PC-9 (cell line): ENCODE measurements at places on chromosomes 1 and 21.

DNA sequence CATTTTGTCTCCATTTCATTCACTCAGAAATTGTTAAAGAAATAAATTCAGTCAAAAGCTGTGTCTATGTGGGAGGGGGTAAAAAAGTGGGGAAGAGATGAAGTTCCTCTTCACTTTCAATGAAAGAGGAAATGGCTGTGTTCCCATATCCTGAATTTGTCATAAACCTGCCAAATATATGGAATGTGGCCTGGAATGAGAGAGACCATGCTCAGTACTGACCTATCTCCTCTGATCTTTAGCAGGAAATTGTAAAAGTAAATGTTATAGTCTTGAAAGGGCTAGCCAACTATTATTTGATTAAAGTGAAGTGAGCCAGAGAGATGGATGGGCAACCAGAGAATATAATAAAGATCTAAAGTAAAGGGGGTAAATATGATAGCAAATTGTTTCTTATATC, 130.3 kb upstream of the C21orf91 start:
- H3K27me3 ChIP-seq: no peaks in the 10 kb centered on the region
- H3K36me3 ChIP-seq: no peaks in the 10 kb centered on the region
- no peaks in the 10 kb centered on the region for H3K4me1 ChIP-seq
- no peak for DNase-seq

- no peaks in the 10 kb centered on the region for H3K4me1 ChIP-seq
- H3K27ac ChIP-seq: no peak overlapping the region
- DNase-seq: no peak
- no peak overlapping the region for H3K4me3 ChIP-seq
These were observed 258.4 kb upstream of the HOOK1 start for GRCh38 chr1:59556398-59556797.

DNA sequence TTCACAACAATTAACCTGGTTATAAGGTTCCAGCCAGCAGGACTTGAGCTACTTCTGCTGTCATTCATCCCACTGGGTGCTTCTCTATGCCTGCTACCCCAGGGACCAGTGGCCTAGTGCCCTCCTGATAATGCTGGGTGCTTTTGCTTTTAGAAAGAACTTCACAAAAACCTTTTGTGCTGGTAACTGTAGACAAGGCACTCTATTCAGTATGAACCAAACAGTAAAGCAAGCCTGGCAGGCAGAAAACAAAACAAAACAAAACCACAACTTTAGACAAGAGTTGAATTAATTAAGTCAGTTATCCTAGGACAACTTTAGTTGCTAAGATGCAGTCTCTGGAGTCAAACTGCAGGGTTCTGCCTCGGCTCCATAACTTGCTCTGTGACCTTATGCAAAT, 61.9 kb upstream of the ADGRL2 start:
- H3K27me3 ChIP-seq: no peaks in the 10 kb centered on the region
- no peaks in the 10 kb centered on the region for H3K36me3 ChIP-seq
- H3K4me1 ChIP-seq: no peaks in the 10 kb centered on the region
- DNase-seq: no peak
- no peak overlapping the region for H3K27ac ChIP-seq
- H3K4me3 ChIP-seq: no peak overlapping the region

- no peaks in the 10 kb centered on the region for H3K36me3 ChIP-seq
These were observed 65.8 kb upstream of the DIP2A start for GRCh38 chr21:46392921-46393320.

- H3K36me3 ChIP-seq: no peaks in the 10 kb centered on the region
- no peak overlapping the region for H3K4me3 ChIP-seq
- no peaks in the 10 kb centered on the region for H3K4me1 ChIP-seq
- no peak overlapping the region for H3K27ac ChIP-seq
- H3K27me3 ChIP-seq: no peaks in the 10 kb centered on the region
These were observed 28.5 kb downstream of the DENND2C start for GRCh38 chr1:114641377-114641776.

GRCh38 chr1:58931756-58932155, 147.9 kb upstream of the JUN start:
- peaks cover 88% of the 10 kb centered on the region for H3K4me1 ChIP-seq
- no peak overlapping the region for H3K4me3 ChIP-seq
- no peaks in the 10 kb centered on the region for H3K36me3 ChIP-seq
- H3K27me3 ChIP-seq: no peaks in the 10 kb centered on the region

DNA sequence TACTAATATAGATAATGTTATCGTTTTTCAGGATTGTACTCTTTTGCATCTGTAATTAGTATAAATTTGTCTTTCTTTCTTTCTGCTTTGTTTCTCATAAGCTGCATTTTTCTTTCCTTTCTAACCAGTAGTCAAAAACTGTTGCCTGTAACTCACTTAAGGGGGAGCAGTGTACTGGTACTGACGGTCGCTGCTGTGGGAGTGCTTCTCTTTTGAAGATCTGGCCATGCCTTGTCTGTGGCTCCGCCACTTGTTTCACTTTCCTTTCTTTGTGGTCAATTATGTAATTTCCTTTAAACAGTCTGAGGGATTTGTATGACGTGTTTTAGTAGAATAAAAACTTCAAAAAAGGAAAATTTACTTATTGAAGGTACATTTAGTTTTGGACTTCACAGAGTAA, 37.0 kb downstream of the MIA3 start:
- H3K4me1 ChIP-seq: no peaks in the 10 kb centered on the region
- DNase-seq: no peak
- H3K4me3 ChIP-seq: no peak overlapping the region
- no peak overlapping the region for H3K27ac ChIP-seq

GRCh38 chr1:37919277-37919676, 27.6 kb downstream of the INPP5B start:
- H3K4me1 ChIP-seq: no peaks in the 10 kb centered on the region
- H3K36me3 ChIP-seq: no peaks in the 10 kb centered on the region
- no peak for DNase-seq

DNA sequence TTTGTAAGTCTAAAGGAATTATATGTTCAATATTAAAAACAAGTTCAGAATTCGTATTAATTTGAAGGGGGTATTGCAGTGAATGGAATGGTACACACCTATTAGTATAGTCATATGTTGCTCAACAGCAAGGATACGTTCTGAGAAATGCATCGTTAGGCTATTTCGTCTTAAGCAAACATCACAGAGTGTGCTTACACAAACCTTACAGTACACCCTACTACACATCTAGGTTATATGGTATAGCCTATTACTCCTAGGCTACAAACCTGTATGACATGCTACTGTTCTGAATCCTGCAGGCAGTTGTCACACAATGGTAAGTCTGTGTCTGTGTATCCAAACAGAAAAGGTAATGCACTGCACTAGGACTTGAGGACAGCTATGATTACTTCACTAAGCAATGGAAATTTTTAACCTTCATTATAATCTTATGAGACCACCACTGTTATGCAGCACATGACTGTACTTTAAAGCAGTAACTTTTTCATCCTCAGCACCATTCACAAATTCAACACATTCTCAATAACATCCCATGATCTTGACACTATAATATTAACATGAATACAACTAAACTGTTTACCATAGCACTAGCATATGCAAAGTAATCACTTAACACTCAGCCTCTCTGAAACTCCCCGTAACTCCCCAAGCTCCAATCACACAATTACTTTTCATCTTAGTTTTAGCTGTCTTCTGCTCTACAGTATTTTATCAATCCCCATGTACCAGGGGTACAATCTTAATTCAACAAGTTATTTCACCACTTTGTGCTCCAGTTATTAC, 14.4 kb upstream of the PSMG1 start:
- peaks cover 16% of the 10 kb centered on the region for H3K36me3 ChIP-seq
- H3K4me1 ChIP-seq: no peaks in the 10 kb centered on the region
- no peak overlapping the region for H3K4me3 ChIP-seq
- no peaks in the 10 kb centered on the region for H3K27me3 ChIP-seq

DNA sequence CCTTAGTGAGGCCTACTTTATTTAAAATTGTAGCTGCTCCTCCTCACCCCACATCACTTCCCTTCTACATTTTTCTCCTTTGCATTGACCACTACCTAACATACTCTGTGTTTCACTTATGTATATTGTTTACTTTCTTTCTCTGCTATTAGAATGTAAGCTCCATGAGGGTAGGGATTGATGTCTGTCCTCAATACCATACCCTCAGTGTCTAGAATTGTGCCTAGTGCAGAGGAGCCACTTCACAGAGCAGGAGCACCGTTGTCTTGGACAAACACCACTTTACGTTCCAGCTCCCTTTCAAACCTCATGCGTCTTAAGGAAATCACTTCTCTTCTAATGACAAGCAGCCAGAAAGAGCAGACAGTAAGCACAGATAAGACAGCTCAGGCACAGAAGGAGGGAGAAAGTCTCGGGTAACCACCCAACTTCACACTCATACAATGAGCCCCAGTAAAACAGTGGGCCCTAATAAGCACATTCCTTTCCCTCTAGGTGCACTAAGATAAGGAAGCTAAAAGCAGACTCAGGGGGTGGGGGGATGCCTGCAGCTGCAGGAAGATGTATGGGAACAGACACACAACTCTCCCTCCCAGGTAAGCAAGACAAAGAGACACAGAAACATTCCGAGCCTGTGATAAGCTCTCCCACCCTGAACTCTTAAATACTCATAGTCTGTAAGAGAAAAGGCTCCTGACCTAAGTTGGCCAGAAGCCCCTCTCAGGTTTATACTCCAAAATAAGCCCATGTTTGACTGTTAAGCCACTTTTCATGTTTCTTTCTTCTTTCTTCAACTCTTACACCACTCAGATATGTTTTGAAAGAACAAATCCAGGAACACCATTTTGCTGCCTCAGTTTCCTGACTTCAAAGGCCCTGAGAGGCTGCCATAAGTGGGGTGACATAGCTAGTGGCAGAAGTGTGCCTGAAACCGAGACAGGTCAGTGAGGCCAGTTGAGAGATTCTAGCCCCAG, 7.1 kb upstream of the PLEKHM2 start:
- H3K27ac ChIP-seq: no peak overlapping the region
- DNase-seq: no peak
- H3K4me1 ChIP-seq: peaks cover 34% of the 10 kb centered on the region
- no peak overlapping the region for H3K4me3 ChIP-seq
- no peaks in the 10 kb centered on the region for H3K36me3 ChIP-seq

DNA sequence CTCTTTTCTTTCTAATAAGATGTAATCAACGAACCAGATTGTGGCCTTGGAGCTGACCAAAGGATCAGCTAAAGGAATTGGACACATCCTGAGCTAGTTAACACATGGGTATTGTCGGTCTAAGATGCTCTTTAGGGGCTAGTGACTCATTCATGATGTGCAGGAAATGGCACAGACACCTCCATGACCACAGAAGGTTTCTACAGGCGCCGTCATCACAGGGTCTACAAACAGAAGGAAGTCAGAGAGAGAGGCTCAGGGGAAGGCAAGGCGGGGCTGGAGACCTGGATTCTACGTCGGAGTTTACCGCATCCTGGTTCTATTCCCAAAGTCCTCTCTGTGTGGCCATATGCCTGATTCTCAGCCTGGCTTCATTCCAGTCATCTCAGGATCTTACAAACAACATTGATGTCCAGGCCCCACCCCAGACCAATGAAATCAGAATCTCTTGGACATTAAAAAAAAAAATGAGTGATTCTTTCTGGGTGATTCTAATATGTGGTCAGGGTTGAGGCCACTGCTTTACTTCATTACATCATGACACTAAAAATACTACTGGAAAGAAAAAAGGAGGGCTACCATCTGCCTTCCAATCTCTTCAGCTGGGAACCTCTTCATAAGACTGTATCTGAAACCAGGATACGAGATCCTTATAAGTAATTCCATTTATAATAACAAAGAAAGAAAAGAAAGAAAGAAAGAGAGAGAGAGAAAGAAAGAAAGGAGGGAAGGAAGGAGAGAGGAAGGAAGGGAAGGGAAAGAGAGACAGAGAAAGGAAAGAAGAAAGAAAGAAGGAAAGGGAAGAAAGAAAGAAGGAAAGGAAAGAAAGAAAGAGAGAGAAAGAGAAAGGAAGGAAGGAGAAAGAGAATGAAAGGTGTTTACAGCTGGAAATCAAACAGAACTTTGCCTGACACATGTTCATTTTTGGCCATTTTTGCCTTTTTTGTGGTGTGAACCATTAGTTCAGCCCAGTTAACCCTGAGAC, 11.6 kb upstream of the KCNJ15 start:
- no peak for DNase-seq
- H3K36me3 ChIP-seq: no peaks in the 10 kb centered on the region
- H3K4me3 ChIP-seq: no peak overlapping the region
- no peaks in the 10 kb centered on the region for H3K4me1 ChIP-seq

DNA sequence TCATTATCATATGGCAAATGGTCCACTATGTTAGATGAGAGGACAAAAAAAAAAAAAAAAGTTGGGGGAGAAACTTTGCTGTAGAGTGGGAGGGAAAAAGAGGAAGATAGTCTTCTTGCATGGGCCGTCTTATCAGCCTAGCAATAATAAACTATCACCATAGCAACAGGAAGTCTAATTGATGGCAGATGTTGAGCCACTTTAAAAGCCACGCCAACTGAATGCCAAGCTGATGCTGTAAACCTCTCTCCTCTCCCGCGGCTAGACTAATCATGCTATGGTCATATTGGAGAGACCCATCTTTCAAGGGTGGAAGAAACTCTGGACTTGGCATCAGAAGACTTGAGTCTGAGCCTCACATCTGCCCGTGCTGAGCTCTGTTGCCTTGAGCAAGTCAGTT, 122.2 kb upstream of the HOOK1 start:
- no peaks in the 10 kb centered on the region for H3K4me1 ChIP-seq
- H3K27ac ChIP-seq: no peak overlapping the region
- no peak for DNase-seq
- H3K27me3 ChIP-seq: no peaks in the 10 kb centered on the region
- H3K4me3 ChIP-seq: no peak overlapping the region

DNA sequence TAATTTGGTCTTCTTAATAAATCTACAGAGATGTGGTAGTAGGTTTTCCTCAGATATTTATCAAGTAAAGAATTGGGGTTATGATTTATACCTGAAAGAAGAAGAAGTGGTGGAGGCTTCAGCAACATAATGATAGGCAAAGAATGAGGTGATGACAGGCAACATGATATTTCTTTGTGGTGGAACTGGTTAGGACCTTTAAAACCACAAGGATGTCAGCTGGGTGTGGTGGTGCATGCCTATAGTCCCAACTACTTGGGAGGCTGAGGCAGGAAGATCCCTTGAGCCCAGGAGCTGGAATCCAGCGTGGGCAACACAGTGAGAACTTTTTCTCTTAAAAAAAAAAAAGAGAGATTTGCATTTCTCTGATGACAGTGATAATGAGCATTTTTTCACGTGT, 34.1 kb upstream of the COL11A1 start:
- H3K27me3 ChIP-seq: no peaks in the 10 kb centered on the region
- no peak overlapping the region for H3K27ac ChIP-seq
- no peaks in the 10 kb centered on the region for H3K4me1 ChIP-seq
- no peak for DNase-seq
- no peaks in the 10 kb centered on the region for H3K36me3 ChIP-seq

DNA sequence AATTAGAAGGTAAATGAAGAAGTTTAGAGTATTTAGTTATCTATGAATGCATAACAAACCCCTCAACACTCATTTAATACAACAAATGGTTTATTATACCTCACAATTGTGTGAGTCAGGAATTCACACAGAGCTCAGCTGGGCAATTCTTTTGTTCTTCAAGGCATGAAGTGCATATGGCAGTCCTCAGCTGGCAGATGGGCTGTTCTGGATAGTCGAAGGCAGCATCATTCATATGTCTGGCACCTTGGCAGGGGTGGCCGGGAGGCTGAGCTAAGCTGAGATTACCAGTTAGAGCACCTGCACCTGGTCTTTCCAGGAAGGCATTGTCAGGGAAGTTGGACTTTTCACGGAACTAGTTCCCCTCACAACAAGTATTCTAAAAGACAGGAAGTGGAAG, 286.2 kb upstream of the DUSP10 start:
- no peaks in the 10 kb centered on the region for H3K36me3 ChIP-seq
- no peaks in the 10 kb centered on the region for H3K4me1 ChIP-seq
- no peak overlapping the region for H3K27ac ChIP-seq
- no peaks in the 10 kb centered on the region for H3K27me3 ChIP-seq
- no peak for DNase-seq

- H3K27ac ChIP-seq: no peak overlapping the region
- peaks cover 61% of the 10 kb centered on the region for H3K36me3 ChIP-seq
- H3K4me3 ChIP-seq: no peak overlapping the region
- H3K27me3 ChIP-seq: no peaks in the 10 kb centered on the region
These were observed 43.4 kb downstream of the VANGL1 start for GRCh38 chr1:115685029-115685705.
